ENCODE measurements at places on chromosomes 2 and 18.
A peak's percentile ranks its signal among the peaks of the same experiment; 100 is the strongest.

DNA sequence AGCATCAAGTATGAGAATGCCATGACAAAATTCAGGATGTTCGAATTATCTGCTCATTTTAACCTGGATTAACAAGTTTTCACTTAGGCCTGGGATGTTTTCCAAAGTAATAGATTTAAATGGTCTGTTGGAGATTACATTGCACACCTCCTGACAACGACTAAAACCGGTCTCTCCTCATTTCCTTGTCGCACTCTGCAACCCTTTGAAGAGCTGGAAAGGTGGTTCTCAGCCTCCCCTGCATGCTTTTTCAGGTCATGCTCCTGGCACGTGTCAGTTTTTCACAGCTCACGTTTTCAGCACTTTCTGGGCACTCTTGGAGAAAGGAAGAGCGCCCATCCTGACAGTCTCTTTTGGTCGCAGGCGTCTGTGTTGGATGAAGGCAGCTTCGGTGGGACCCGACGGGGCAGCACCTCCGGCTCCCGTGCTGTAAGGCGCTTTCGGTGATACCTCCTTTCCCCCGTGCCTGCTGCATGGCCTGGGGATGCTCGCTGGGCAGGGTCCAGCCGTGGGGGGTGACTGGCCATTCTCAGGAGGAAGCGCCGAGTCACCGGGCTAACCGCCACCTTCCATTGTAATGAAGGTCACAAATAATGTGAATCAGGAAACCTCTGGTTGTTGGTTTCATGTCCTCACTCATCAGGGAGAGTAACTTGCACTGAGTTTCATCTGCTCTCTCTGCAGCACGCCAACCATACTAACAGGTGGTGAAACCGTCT, 63.5 kb upstream of the RBM44 start:
- DNase-seq: no peak

GRCh38 chr18:8478166-8478967, 130.9 kb upstream of the RAB12 start:
- peak; percentile 26 for DNase-seq

DNA sequence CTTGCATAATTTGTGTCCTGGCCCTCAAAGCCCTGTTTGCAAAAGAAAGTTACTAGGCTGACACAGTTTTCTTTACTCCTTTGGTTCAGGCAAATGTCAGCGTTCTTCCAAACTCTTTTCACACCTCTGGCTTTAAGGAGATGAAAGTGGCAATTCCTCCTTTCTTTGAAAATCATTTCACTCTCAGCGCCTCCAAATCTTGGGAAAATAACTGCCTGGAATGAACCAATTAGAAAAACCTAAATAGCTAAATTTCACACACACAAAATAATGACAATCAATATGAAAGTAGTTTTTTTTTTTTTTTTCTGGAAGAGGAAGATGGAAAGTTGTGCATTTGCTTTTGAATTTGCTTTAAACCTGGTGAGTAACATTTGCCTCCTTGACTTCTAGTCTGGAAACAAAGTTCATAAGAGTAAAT, 1.7 kb downstream of the MEIS1 start:
- no peak for DNase-seq

DNA sequence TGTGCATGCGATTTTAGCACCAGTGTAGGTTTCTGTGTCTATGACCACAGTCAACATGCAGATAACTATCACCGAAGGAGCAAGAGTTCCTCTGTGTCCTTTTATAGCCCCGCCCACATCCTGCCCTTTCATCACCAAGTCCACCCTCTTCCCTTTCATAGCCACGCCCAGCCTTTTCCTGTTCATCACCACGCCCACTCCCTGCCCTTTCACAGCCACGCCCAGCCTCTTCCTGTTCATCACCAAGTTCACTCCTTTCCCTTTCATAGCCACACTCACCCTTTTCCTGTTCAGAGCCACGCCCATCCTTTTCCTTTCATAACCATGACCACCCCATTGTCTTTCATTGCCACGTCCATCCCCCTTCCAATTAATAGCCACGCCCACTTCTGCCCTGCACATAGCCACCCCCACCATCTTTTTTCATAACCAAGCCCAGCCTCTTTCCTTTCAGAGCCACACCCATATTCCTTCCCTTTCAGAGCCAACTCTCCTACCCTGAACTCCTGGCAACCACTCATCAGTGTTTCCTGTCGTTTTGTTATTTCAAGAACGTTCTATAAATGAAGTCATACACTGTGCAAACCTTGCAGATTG, 273.9 kb downstream of the MYT1L start:
- DNase-seq: peak; percentile 66

DNA sequence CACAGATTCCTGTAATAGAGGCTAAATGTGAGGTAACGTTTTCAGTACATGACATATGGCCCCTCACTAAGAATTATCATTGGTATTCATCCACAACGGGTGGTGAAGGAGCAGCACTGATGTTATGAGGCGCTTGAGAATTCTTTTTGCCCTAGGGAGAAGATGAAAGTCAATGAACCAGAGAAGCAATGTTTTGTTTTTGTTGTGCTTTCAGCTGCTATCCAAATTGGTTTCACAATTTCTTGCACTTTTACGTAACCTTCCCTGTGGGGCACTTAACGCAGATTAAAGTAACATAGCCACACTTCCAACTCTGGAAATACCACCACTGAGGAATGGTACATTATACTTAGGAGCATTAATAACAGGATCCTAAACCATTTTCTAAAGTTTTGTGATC, 13.3 kb upstream of the CCDC85A start:
- no peak for DNase-seq

GRCh38 chr2:147442816-147443215, 402.0 kb upstream of the ACVR2A start:
- no peak for DNase-seq

GRCh38 chr18:67276638-67277037, 239.9 kb downstream of the DSEL start:
- no peak for DNase-seq

DNA sequence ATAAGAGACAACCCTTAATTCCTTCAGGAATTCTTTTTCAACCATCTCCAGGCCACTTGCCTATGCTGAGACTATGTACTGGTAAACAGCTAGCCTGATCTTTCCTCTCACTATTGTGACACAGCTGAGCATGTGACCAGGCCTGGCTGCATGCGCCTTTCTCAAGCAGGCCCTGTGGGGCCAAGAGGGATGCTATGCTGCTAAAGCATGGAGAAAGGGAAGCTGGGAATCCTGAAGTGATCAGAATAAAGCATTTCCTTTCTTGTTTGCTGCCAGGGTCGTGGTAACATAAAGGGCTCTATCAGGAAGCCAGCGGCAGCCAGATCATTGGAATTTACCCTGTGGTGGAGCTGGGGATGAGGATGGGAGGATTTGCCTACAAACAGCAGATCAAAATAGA, 29.8 kb upstream of the LCLAT1 start:
- DNase-seq: no peak

- DNase-seq: no peak
These were observed 17.1 kb downstream of the FAM178B start for GRCh38 chr2:96969321-96969720.

GRCh38 chr2:173216668-173217067, 138.0 kb upstream of the CDCA7 start:
- DNase-seq: no peak

Measured in CD4-positive, alpha-beta T cell treated with Interferon alpha-2 for 1 hour (primary cell).